KBM-7 (cell line): ENCODE measurements at places on chromosomes 3 and 15.

- DNase-seq, result no peak
Measured at GRCh38 chr15:95287720-95288103, 1042.8 kb upstream of the NR2F2 start.

DNA sequence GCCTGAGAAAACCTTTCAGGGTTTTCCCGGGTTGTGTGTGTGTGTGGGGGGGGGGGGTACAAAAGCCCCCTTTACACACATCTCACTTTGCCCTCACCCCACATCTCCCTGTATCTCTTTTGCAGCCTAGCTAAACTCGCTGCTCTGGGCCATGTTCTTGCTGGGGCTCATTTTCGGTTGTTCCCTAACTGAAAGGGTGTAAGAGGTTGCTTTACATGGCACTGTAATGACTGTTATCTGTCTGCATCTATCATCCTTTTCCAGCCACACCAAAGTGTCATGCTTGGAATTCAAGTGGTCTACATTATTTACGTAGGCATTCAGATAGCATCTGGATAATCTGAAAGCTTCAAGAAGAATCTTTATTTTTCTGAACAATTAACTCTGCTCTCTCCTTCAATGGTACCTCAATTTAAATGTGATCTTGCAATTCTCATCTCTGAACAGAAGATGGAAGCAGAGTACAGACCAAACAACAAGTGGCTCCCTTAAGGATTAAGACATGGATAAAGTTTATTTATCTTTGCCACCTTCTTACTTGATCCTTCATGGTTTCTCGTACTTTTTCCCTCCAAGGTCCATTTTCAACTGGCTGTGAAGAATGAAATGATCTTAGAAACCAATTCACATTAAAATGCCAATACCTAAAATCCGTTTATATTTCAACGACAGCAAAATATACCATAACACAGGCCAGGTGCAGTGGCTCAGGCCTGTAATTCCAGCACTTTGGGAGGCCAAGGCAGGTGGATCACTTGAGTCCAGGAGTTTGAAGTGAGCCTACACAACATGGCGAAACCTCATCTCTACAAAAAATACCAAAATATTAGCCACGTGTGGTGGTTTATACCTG lies 34.9 kb downstream of the DCLK3 start:
- DNase-seq, result peak; percentile 59

- DNase-seq, result peak; percentile 75
Measured at GRCh38 chr15:67396114-67396513, 124.8 kb upstream of the C15orf61 start.

GRCh38 chr15:94239474-94239873 lies 8.1 kb downstream of the MCTP2 start:
- no peak for DNase-seq

- peak; percentile 82 for DNase-seq
Measured at GRCh38 chr15:69725957-69726356, 273.3 kb downstream of the RPLP1 start.

GRCh38 chr3:164341086-164341485 lies 737.2 kb downstream of the SI start:
- DNase-seq, result no peak

DNA sequence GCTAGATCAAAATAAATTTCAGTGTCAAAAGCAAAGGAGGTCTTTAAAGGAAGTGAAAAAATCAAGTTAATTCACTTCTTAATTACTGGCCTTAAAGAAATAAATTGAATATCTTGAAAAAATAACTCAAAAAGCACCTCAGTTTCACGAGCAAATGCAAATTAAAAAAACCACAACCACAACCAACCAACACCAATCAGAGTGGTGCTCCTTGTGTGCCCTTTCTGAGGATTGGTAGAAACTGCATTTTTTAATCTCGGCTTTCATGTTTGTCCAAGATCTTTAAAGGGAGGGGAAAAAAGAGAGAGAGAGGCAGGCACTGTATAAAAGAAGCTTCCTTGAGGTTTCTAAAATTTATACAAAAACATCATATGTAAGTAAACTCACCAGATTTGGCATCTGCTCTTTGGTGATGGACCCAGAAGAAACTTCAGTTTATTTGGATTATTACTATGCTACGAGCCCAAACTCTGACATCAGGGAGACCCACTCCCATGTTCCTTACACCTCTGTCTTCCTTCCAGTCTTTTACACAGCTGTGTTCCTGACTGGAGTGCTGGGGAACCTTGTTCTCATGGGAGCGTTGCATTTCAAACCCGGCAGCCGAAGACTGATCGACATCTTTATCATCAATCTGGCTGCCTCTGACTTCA lies at the start of gene GPR15:
GPR15 (plus strand) TSS at position 357 of the 653 bp plus-strand sequence; CDS start at position 413, 56 bp downstream.
- DNase-seq, result no peak

DNA sequence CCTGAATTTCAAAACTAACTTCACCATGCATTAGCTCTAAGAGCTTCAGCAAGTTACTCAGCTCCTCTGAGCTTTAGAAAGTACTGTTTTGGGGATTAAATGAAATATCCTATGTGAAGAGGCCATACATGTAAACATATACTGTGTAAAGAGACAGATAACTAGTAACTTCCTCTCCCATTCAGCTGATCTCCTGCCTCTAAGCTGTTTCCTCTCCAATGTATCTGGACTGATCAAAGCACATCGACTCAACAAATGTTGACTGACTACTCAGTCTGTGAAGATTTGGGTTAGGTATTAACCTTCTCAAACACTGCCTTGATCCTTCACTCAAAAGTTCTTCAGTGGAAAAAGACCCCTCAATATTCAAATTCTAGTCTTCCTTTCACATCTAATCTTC lies 82.0 kb downstream of the BOC start:
- DNase-seq, result no peak

DNA sequence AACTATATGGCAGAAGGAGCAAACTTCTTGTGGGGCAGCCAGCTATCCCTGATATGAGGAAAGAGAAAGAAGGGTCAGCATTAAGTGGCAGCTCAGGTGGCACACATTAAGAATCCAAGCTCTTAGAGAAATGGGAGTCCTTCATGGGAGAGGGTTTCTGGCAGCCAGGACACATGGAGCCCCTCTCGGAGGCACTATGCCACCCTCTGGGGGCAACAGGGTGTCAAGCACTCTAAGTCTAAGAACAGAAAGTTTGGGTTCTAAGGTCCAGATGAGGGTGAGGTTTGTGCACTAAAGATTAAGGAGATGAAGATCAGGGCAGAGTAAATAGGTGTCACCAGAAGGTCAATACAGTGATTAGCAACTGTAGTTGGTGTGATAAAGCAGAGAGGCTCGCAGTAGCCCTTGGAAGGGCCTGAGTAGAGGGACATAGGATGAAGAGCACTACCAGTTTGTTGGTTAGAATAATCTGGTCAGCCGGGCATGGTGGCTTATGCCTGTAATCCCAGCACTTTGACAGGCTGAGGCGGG lies 89.3 kb downstream of the ST6GAL1 start:
- no peak for DNase-seq

DNA sequence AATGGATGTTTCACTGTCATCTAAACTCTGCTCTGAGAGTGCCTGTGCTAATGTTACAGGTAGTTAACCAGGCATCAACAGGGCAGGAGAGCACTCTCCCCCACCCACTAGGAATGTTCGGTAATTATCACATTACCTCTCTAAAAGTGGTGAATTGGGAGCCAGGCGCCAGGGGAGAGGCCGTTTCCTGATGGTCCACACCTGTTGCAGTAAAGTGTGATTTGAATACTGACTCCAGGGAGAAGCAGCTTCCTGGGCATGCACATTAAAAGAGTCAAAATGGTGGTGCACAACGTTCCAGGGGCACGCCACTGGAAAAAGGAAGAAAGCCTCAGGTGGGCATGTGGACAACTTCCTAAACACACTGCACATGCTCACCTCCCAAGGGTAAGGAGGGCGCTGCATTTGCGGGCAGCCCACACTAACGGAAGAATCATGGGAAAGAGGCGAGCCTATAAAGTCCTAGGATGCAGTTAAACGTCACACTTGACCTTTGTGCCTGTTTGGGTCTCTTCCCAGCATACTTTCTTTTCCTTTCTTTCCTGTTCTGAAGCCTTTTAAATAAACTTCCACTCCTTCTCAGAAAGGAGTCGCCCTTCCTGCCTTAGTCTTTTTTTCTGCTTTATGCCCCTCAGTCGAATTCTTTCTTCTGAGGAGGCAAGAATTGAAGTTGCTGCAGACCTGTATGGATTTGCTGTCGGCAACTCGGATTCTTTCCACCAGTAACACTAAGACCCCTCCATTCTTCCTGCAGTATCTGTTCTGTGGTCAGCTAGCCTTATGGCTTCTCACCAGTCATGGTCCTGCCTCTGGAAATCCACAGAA lies 28.9 kb upstream of the GPD1L start:
- DNase-seq, result no peak

DNA sequence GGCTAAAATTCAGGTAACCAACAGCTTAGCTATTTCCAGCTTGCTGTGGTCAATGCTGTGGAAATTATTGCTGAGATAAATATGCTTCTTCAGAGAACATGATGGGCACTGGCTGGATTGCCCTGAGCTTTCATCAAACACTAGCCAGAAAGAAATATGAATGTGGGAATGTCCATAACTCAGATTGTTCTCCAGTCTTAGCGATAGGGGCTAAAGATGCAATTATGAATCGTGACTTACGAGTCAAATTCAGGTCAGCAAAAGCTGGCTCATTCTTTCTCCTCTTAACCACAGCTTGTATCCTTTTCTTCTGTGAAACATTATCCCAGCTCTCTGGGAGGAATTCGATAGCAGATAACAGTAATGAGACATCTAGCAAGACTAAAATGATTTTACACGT lies 307.6 kb downstream of the RYR3 start:
- DNase-seq, result no peak

DNA sequence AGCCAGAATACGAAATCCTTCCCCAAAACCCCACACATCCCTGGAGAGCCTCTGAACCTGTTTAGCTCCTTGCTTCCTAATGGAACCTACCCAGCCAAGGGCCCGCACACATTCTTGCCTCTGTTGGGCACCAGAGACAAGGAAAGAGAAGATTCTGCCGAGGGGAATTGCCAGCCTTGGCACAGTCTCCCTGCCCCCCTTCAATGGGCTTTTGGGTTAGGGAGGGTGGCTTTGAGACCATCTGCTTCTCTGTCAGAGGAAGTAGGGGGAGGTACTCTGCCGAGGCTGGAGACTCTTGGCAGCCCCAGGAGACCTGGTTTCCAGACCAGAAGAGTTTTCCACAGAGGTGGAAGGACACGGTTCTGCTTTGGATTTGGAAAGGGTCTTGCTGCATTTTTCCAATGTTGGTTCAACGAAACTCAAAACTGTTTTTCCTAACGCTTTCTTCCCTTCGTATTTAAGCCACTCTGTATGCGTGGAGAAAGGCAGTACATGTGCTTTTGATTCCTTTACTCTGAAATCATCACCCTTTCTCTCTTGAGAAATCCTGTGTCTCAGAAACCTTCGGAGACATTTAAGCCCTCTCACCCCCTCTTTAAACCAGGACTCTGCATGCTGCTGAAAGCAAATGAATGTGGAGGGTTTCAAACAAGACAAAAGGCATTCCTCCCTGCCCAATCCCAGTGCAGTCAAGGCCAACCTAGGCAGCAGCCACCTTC lies 78.8 kb upstream of the PRR23C start:
- DNase-seq, result peak; percentile 14

GRCh38 chr15:98196371-98196770 lies 235.9 kb downstream of the ARRDC4 start:
- DNase-seq, result no peak

DNA sequence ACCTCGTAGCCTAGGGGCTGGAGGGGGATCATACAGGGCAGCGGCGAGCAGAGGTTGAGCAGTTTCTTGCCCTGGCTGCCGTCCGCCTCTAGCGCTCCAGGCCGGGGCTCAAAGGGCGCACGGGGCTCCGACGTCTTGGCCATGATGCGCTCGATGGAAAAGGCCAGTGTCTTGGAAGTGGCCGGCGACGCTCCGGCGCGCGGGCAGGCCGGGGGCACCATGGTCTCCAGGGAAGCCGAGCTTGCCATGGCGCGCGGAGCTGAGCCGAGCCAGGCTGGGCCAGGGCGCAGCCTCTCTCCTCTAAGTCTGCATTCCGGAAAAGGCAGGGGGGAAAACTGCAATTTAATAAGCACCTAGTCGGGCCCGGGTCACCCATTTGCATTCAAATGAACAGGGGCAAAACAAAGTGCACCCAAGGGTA lies 719 bp downstream of the FEZF2 start:
- no peak for DNase-seq

DNA sequence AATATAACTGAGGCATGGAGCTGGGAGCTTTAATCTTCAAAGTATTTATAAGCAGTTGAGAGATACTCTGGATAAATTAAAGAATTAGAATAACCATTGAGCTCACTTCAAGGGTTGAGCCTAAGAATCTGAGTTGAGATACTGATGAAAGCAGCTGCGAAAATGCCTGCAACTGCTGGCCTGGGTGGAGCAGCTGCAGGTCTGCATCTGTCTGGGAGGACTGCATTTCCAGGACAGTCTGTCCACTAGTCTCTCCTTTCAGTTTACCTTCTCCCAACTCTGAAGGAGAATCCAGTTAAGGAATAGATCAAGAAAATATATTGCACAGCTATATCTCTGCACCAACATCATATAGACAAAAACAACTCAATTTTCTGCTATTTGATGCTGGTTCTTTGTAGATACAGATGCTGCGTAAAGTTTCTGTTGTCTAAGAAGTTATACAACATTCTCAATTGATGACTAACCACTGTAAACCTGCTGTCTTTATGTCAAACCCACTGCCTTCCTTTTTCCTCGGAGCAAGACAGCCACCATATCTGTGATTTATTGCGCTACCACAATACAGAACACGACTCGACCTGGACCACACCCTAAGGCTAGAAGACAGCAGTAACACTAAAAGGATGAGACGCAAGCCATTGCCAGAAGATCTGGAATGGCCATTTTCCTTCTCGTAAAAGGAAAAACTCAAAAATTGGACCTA lies 245.1 kb downstream of the MAGI1 start:
- DNase-seq, result no peak

DNA sequence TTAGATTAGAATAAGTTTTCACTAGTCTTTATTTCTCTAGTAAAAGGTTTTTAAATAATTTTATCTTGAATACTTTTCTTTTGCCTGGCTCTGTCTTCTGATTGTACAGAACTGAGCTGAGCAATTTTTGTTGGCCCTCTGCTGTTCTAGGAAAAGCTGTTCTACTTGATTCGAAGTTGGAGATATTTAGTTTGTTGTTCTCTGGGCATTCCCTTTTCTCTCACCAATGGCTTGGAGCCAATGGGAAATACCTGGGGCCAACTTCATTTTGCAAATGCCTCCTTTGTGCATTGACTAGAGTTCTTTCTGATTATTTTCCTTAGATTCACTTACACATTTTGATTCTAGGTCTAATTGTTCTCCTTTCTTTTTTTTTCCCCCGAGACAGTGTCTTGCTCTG lies 16.5 kb downstream of the ABHD5 start:
- no peak for DNase-seq

GRCh38 chr15:47504624-47505256 lies 212.6 kb upstream of the SEMA6D start:
- no peak for DNase-seq

GRCh38 chr3:177772908-177773557 lies 575.8 kb upstream of the TBL1XR1 start:
- DNase-seq, result peak; percentile 19

- DNase-seq, result no peak
Measured at GRCh38 chr3:14119651-14120050, 5.0 kb downstream of the CHCHD4 start.

GRCh38 chr3:9852528-9852927 lies 8.7 kb upstream of the RPUSD3 start:
- DNase-seq, result no peak
